ENCODE measurements at places on chromosomes 16 and 17.
A peak's percentile ranks its signal among the peaks of the same experiment; 100 is the strongest.

- DNase-seq = no peak
Observed at GRCh38 chr17:10557422-10557821, 8.0 kb upstream of the MYH2 start.

- no peak for DNase-seq
Observed at GRCh38 chr17:7782240-7782639, 51.8 kb upstream of the KDM6B start.

GRCh38 chr17:79202480-79202879, 127.9 kb downstream of the ENGASE start:
- DNase-seq = no peak

DNA sequence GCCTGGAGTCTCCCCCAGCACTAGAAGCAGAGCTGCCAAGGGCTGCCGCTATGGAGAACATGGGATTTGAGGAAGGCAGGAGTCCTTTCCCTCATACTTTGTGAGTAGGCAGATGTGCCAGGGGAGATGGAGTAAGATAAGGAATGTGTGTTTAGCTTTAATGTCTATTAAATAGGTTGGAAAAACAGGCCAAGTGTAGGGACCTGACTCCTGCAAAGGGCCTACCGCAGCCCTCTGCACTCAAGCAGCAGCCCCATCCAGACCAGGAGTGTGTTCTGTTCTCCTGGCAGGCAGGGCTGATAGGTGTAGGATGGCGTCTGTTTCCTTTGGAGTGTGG, 1.8 kb upstream of the MIF4GD start:
- DNase-seq = no peak

DNA sequence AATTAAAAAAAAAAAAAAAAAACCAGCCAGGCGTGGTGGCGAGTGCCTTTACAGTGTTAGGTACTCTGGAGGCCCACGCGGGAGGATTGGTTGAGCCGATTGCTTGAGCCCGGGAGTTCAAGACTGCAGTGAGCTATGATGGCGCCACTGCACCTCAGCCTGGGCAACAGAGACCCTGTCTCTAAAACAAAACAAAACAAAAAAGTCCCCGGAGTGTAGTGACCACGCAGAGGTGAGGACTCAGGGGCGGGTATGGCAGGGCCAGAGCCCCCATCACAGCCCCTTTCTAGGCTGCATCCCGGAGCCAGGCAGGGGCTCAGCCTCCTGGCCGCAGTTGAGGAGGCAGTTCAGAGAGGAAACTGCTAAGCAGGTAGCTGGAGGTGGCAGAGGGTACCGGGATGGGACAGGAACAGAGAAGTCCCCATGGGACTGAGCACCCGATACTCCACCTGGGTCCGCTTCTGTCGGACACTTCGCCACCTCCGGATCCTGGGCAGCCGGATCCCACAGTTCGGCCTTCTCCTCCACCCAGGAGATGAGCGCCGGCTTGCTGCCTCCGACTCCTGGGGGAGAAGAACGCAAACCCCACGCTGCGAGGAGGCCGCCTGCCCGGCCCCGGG, 800 bp downstream of the ZNF747 start:
- no peak for DNase-seq

DNA sequence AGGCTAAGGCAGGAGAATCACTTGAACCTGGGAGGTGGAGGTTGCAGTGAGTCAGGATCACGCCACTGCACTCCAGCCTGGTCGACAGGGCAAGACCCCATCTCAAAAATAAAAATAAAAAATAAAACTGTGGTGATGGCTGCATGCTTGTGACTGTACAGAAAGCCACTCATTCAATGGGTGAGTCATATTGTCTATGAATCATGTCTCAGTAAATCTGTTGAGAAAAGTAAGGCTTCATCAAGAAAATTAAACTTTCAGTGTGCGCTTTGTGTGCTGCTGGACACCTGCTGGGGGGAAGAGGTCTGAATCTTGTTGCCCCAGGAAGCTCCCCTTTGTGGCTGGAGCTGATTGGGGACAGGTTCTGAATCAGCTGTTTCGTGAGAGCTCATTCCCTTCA, 11.3 kb downstream of the NUBP1 start:
- DNase-seq = no peak

GRCh38 chr17:62101090-62101489, 36.0 kb upstream of the MED13 start:
- DNase-seq = no peak

DNA sequence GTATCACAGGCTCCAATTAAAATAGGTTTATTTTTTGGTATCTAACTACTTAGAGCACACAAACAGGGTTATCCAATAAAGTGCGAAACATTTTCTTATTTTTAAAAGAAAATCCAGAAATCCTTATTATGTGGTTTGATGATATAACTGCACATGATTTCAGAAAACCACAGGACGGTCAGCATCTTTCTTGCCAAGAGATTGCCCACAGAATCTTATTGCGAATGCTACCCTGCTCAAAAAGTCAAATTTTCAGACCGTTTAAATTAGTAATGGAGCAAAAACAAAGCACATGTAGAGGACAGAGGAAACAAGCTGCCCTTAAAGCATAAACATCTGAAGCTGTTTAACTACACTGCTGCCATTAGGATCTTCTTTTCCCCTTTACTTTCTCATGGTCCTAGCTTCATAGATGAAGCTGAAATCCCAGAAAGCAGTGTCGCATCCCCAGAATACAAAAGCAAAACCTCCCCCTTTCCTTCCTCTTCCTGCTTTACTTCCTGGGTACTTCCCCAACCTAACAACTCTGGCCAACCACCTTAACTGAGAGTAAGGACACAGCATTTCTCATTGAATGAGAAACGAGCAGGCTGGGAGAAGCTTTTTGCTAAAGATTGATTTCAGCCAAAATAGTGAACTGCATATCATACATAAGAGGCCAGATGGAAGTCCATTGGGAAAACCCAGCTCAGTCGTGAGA, 43.7 kb downstream of the CMTM4 start:
- no peak for DNase-seq

DNA sequence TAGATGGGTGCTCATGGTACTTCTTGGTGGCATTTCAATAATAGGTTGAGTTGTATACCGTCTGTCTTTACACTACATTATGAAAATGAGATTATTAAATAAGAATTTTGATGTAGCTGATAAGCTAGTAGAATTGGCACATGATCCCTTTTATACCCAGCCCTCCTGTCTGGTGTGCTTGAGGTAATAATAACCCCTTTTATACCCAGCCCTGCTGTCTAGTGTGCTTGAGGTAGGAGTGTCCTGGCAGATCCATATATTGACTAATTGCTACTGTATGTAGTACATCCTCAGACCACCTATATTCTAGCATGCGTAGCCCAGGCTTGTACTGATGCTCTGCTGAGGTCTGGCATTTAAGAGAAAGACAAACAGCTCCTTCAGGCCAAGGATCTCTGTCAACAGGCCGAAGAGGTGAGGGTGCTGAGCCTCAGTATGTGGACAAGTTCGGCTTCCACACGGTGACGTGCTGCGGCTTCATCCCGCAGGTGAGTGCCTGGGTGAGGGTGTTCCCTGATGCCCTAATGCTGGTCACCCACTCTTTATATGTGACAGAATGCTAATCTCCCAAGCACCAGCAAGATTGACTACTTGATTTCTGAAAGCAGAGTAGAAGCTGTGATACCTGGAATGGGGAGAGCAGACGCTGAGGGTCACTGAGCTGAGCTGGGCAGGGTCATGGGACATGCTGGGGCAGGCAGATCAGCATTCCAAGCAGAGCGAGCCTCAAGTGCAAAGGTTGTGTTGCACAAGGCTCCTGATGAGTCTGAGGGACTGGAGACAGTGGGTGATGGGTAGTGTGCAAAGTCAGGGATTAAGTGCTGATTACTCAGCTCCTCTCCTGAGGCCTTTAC, 5.7 kb downstream of the FN3K start:
- DNase-seq = no peak

DNA sequence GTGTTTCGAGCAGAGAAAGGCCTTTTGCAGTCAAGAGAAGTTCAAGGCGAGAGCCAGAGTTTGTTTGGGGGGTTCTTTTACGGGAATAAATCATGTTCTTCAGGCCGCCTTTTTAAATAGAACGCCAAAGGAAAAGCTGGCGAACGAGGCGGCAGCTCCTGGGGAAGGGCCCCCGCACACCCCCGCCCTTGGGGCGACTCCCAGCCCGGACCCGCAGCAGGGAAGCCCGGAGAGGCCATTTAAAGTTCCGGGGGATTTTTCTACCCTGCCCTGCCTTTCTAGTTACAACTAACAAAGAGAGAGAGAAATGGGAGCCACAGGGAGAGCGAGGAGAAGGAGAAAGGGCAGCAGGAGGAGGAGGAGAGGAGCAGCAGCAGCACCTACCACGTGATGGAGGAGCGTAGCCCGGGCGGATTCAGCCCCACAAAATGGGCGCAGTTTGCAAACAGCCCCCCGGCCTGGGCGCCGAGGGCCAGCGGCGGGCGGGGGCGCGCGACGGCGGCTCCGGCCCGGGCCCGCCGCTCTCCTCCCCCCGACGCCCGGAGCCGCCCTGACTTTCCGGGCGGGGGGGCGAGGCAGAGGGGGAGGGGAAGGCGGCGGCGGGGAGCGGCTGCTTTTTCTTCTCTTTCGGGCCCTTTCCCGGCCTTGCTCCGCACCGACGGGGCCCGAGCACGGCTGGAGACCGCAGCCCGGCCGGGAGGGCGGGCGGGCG, 634 bp downstream of the KANSL1 start:
- DNase-seq = peak; percentile 66

DNA sequence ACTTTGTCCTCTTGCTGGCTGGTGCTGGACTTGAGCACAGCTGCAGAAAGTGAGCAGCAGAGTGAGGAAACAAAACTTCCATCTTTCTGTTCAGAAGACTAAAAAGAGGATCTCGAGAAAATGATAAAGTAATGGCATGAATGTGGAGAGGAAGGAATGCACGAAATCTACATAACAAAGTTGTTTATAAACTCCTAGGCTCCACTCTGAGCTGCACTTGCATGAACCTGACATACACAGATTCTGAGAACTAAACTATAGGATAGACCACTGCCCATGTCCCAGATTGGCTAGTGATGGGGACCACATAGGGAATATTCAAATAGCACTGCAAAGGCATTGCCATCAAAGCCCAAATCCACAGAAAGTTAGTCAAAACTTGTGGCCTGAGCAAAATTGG, 121.1 kb upstream of the MON1B start:
- no peak for DNase-seq

DNA sequence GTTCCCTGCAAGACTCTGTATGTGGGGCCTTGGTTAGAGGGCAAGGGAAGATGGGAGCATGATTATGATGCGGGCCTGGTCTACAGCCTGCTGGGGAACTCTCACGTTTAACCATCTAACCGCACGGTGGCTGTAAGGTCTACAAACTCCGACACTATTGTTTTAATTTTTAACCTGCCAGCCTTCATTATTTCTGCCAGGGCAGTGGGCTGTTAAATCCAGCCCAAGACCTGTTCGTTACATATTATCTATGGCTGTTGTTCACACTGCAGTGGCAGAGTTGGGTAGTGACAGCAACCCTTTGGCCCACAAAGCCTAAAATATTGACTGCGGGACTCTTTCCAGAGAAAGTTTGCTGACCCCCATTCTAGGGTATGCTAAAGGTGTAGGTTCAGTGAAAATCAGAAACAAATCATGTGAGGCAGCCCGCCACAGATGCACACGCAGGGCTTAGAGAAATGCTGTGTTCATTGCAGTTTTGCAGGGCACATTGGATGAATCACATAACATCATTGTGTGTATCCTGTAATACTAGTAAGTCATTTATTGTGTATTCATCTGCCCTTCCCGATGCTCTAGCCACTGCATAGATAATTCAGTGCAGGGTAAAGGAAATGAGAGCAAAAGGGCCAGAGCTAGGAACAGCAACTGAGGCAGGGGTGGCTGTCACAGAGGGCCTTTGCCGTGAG, 14.3 kb downstream of the SNX29 start:
- DNase-seq = no peak

DNA sequence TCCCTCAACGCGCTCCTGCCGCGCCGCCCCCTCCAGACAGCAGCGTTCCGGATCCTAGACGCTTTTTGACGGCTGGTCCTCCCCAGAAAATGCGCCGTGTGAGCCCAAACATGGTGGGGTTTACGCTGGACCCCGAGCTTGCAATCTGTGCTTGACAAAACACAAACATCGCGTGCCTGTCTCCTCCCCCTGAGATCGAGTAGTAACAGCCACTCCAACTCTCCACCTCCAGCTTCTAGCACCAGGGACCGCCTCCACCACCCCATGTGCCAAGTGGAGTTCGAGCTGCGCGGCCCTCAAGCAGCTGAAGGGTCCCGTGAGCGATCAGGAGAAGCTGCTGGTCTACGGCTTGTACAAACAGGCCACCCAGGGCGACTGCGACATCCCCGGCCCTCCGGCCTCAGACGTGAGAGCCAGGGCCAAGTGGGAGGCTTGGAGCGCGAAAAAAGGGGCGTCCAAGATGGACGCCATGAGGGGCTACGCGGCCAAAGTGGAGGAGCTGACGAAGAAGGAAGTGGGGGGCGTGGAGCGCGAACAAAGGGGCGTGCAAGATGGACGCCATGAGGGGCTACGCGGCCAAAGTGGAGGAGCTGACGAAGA, 656 bp upstream of the GEMIN4 start:
- no peak for DNase-seq

DNA sequence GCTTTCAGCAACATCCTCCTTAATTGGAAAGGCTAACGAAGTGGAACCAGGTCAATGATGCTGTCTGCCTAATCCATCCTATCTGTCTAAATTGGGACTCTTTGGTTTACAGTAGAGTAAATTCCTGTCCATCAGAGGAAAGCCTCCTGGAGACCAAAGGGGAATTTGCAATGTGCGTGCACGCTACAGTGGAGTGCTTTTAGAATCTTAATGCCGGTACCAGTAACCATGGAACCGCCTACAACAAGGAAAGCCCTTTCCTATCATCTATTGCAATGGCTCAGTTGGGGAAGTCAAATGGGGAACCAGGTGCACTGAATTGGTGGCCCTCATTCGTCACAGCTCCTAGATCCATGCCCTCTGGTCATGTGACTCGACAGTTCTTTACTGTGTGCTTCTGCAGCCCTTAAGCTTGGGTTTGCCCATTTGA, 110.1 kb downstream of the XYLT1 start:
- DNase-seq = no peak

GRCh38 chr16:72609933-72610332, 438.0 kb upstream of the PMFBP1 start:
- no peak for DNase-seq

DNA sequence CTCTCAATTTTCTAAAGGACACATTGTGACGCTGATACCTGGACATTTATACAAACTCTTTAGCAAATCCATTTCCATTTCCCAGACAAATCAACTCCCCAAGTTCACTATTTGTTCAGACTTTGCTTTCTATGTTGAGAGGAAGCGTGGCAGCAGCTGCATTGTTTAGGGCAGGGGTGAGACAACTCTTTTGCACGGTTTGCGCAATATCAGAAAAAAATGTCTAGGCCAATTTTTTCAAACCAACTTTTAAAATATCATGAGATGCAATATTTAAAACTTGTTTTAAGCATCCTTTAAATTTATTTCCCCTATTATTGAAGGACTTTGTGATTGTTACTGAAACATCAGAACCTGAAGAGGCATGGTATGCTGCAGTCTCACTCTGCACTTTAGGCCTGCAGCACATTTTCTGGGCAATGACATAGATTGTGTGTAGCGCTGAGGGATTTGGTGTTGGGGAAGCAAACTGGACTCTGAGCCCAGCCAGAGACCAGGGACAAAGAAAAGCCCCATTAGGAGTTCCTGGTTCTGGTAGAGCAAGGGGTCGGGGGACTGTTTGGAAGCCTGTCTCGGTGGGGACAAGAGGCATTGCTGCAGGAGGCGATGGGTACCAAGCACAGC, 6.4 kb upstream of the CCDC182 start:
- no peak for DNase-seq

GRCh38 chr17:41992576-41992975, 24.7 kb downstream of the DNAJC7 start:
- DNase-seq = no peak

- DNase-seq = no peak
Observed at GRCh38 chr17:46013502-46014165, 14.6 kb downstream of the STH start.

Measured in activated CD4-positive, alpha-beta T cell treated with anti-CD3 and anti-CD28 coated beads for 4 hours (primary cell).